Lung microvascular endothelial cell (primary cell): ENCODE measurements at places on chromosomes 13 and 19. TPM values are rescaled to one million over a fixed set of nuclear protein-coding genes. Genes with fewer than 3 reads are reported as not detected.

The ZNF627 gene
- 16.8 and 24.0 TPM in 2 replicates for total RNA-seq

The SLC10A2 gene
- total RNA-seq = not detected in 2 replicates

The KASH5 gene
- total RNA-seq = not detected in 2 replicates

The GFY gene
- total RNA-seq = not detected in 2 replicates

The ZAR1L gene
- total RNA-seq = not detected in 2 replicates

The ZNF540 gene
- 0.22 and 0.60 TPM in 2 replicates for total RNA-seq

The CLDN10 gene
- 0.20 TPM in 1 of 2 replicates, not detected in the other for total RNA-seq

DNA sequence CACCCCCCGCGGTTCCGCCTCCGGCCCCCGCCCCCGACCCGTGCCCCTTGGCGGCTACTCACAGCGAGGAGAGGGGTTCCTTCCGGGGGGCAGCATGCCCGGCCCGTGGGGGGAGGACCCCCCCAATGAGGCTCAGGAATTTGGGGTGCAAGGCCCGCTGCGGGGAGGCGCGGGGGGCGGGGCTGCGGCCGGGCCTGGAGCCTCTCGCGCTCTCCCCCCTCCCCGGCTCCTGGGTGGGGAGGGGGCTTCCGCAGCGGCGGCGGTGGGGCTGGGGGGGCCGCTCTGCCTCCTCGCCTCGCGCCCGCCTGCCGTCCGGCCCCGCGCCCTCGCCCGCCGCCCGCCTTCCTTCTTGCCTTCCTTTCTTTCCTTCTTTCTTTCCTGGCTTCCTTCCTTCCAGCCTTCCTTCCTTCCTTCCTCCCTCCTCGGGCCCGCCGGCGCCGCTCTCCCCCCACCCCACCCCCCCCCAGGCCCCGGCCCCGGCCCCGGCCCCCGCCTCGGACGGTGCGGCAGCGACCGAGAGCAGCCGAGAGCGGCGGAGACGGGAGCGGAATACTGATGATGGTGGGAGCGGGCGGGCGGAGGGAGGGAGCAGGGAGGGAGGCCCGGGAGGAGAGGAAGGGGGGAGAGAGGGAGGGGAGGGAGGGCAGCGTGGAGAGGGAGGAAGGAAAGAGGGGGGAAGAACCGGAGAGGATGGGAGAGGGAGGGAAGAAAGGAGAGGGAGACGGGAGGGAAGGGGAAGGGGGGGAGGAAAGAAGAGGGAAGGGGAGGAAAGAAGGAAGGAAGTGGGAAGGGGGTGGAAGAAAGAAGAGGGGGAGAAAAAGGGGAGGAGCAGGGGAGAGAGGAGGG lies at the start of gene LRRC4B:
TSS of gene LRRC4B (minus strand) at position 554 of the 846 bp plus-strand sequence. CDS start 19,597 bp downstream, outside the sequence.
- no peak for DNase-seq

DNA sequence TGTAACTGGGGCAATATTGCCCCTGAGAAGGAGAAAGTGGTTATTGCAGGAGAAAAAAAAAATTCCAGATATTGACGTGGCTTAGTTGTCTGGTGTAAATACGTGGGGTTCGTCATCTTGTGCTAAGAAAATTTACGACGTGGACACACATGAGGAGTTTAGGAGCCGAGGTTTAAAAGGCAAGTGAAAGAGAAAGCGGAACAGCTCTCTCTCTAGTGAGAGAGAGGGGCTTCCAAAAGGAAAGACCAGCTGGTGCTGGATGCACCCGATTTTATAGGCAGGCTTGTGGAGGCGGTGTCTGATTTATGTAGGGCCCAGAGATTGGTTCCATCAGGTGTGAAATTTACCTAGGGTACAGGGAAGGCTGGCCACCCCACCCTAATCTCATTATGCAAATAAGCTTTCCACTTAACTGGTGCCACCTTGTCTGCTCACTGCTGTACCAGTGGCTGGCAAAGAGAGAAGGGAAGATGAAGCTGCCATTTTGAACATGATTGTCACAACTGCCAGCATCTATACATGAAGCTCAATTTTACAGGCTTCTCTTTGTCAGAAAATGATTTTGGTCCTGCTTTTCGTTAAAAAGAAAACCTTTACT lies 845.1 kb downstream of the DACH1 start:
- no peak for DNase-seq

DNA sequence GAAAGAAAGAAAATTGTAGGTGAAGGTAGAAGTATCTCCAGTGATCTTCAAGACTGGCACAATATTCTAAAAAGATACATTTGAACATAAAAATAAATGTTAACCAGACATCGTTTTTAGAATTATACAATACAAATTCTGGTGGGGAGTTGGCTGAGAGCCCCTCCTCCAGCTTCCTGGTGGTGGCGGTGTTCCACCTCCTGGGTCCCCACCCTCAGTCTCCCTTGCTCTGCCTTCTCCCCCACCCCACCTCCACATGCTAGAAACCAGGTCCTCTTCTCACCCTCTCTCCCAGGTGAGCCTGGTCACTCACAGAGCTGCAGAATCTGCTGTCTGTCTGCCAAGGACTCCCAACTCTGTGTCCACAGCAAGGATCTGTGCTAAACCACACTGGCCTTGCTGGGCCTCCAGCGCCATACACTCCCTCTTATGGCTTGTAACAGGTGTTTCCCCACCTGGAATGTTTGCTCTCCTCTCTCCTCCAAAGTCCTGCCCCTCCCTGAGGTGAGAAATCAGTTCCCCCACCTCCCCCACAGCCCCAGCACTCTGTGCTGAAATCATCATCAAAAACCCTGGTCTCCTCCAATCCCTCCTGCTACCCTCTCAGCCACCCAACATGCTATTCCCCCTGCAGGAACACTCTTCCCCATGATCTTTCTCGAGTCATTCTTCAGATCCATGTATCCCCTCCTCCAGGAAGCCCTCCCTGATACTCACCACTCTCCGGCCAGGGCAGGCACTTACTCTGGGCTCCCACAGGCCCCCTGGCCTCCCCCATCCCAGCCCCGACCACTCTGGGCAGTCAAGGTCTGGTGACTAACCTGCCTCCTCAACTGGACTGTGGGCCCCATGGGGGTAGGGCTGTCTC lies 20.5 kb upstream of the CYP2S1 start:
- no peak for DNase-seq

GRCh38 chr13:65932587-65933239 lies 1297.4 kb downstream of the PCDH9 start:
- DNase-seq = no peak

- DNase-seq = no peak
Measured at GRCh38 chr13:77725071-77725470, 27.6 kb downstream of the SLAIN1 start.

GRCh38 chr13:94595001-94595949 lies 677 bp downstream of the TGDS start:
- DNase-seq = peak; percentile 45

DNA sequence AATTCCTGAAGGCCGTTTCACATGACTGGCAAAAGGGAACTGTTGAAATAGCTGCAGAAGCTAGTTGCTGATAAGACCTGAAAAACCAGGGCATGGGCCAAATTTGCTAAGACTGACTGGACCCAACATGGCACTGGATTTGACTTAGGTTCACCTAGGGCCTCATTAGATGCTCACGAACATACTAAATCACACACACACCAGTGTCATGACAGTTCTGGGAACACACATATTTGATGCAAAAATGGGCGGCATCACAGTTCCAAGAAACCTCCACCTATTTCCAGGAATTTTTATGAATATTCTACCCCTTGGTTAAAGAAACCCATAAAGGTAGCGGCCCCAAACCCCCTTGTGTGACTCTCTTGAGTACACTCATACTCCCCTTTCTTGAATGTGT lies 99.6 kb upstream of the OBI1 start:
- no peak for DNase-seq

DNA sequence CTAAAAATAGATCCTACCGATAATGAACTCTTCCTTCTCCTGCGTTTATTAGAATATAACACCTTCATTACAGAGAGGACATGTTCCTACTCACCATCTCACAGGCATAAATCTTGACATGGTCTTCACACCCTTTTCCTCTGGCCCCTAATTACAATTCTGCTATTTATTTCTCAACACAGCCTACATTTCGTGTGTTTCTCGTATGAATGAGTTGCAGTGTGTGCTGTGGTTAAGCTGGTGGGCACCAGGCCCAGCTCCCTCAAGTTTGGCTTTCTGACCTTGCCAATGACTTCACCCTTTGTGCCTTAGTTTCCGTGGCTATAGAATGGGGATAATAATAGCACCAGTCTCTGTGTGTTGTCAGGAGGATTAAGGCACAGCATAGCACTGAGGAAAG lies 12.3 kb upstream of the KATNAL1 start:
- DNase-seq = no peak

GRCh38 chr13:69585656-69586055 lies 522.0 kb upstream of the ATXN8OS start:
- DNase-seq = no peak

- DNase-seq = no peak
Measured at GRCh38 chr13:28792992-28793391, 27.1 kb upstream of the MTUS2 start.

DNA sequence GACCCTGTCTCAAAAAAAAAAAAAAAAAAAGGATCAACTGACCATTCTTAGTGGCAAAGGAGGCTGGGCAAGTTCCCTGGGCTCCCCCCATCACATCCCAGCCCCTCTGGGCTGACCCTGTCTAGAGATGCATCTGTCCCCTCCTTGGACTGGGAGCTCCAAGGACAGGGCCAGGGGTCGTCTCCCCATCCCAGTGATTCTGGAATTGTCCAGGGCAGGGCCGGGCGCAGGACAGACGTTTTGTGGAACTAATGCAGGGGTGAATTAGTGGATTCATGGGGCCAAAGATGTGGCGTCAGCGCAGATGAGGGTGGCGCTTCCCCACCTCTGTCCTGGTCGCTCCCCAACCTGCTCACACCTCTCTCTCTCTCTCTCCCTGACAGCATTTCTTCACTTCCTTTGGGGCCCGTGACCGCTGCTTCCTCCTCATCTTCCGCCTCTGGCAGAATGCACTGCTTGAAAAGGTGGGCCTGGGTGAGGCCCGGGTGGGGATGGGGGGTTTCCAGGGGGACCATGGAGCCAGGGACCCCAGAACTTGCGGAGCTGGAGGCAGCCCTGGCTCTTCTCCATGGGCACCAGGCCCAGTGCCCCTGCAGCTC lies 11.1 kb downstream of the GRAMD1A start:
- no peak for DNase-seq

GRCh38 chr19:11281356-11282049 lies 14.5 kb upstream of the TSPAN16 start:
- DNase-seq = no peak

- DNase-seq = peak; percentile 93
Measured at GRCh38 chr13:112842343-112842856, 126.6 kb upstream of the MCF2L start.

DNA sequence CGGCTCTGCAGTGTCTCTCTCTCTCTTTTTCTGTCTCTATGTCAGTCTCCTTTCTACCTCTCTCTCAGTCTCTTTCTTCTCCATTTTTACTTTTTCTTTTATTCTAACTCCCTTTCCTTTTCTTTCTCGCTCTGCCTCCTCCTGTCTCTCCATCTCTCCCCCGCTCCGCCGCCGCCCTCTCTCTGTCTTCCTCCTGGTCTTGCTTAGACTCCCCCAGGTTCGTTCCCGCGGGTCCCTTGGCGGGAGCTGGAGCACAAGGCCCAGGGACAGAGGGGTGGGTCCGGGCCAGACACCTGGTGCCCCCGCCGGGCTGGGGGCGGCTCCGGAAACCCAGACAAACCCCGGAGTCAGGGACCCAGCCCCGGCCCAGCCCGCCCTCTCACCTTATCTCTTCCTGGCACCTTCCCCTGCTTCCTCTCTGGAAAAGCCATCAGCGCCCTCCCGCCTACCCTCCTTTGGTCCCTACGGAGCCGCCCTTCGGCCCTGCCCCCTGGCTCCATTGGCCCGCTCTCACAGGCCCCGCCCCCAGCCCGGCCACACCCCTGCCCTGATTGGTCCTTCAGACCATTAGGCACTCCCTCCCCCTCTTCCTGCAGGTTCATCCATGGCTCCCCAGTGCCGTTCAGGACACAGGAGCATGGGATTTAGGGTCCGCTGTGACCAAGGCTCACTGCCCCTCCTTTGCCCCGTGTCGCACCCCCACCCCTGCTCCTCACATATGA lies 15.4 kb upstream of the NOP53 start:
- DNase-seq = peak; percentile 97

DNA sequence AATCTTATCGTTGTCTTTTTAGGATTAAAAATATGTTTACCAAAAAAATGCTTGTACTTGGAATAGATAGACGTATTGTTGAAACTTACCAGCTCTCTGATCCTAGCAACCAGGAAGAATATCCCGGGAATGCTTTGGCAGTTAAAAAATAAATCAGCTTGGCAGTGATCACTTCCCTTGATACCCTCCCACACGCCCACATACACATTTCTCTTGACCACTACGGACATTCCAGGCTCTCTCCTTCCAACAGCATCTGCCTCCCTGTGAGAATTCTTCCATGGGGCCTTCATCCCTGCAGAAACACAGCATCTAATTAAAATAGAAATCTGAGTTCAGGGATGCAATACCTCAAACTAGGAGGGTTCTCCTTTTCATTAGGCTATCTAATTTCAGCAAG lies 57.9 kb downstream of the THSD1 start:
- DNase-seq = peak; percentile 51

DNA sequence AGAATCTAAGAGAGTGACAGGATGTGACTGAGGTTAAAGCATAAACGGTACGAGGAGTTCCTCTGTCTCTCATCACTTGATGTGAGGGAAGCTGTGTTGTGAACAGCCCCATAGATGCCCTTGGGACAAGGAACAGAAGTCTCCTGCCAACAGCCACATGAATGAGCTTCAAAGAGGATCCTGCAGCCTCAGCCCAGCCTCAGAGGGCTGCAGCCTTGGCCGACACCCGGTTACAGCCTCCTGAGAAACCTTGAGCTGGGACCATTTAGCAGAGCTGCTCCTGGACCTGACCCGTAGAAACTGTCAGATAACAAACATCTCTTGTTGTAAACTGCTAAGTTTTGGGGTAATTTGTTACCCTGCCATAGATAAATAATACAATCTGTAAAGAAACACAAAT lies 54.2 kb downstream of the CCNE1 start:
- DNase-seq = no peak
